ENCODE measurements at places on chromosomes 16 and 17. TPM values are rescaled to one million over a fixed set of nuclear protein-coding genes. Genes with fewer than 3 reads are reported as not detected.

DNA sequence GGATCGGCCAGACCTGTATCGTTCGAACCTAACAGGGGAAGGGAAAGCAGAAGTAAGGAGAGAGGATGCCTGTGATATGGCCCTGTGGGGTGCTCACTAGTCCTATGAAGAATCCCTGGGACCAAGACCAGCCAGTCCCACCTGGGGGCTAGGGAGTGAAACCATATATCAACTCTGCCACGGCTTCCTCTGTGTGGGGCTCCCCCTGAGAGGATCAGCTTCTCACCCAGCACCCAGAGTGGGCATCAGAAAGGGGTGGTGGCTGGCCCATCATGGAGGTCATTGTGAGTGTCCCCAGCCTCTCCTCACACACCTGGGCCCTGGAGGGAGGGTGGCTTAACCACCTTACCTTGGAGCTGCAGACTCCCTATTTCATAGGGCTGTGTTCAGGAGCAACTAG is 30.1 kb upstream of the SREBF1 start:
- DNase-seq, result no peak

The SLC26A11 gene
- 7.5 TPM for total RNA-seq

DNA sequence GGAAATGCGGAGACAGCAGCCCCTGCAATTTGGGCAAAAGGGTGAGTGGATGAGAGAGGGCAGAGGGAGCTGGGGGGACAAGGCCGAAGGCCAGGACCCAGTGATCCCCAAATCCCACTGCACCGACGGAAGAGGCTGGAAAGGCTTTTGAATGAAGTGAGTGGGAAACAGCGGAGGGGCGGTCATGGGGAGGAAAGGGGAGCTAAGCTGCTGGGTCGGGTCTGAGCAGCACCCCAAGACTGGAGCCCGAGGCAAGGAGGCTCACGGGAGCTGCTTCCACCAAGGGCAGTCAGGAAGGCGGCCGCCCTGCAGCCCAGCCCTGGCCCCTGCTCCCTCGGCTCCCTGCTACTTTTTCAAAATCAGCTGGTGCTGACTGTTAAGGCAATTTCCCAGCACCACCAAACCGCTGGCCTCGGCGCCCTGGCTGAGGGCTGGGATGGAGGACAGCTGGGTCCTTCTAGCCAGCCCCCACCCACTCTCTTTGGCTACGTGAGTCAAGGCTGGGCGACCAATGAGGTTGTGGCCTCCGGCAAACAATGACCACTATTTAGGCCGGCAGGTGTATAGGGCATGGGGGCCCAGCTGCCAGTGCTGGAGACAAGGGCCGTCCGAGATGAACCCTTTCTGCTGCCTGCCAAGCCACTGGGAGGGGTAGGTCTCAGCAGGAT is 507 bp downstream of the SERPINF1 start:
- DNase-seq, result no peak

DNA sequence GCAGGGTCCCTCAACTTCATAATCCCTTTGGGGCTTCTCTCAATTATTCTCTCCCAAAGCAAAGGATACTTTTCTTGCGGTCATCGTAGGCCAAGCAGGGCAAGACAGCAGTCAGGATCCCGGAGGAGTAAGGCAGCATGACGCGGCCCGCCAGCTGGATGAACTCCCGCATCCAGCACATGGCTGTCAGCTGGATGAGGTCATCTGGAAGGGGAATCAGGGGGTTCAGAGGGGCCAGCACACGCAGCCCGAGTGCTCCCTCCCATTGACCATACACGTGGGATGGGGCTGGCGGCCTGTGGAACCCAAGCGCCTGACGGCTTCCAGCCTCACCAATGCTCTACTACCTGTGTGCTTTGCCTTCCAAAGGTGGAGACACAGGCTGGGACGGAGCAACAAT is 19.2 kb downstream of the VAC14 start:
- DNase-seq, result no peak

- no peak for DNase-seq
Observed at GRCh38 chr16:87945351-87946042, 5.7 kb upstream of the BANP start.

- DNase-seq, result no peak
Observed at GRCh38 chr17:10126616-10127501, 71.5 kb downstream of the GAS7 start.

GRCh38 chr17:28395426-28395825 is 10.6 kb downstream of the SLC46A1 start:
- no peak for DNase-seq

DNA sequence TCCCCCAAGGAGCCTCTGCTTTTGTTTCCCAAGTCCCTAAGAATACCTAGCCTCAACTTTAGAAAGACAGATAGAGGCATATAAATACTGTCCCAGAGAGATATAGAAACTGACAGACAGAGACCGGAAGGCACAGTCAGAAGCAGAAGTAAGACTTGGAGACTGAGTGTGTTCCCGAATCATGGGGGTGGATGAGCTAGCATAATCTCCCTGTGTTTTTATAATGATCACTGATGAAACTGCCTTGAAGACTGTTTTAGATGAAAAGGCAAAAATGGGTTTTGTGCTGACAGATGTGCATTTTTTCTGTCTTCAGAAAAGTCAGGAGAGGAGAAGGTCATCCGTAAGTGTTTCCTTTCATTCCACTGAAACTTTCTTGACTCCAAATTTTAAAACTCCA is 8.3 kb upstream of the PSMD3 start:
- no peak for DNase-seq

DNA sequence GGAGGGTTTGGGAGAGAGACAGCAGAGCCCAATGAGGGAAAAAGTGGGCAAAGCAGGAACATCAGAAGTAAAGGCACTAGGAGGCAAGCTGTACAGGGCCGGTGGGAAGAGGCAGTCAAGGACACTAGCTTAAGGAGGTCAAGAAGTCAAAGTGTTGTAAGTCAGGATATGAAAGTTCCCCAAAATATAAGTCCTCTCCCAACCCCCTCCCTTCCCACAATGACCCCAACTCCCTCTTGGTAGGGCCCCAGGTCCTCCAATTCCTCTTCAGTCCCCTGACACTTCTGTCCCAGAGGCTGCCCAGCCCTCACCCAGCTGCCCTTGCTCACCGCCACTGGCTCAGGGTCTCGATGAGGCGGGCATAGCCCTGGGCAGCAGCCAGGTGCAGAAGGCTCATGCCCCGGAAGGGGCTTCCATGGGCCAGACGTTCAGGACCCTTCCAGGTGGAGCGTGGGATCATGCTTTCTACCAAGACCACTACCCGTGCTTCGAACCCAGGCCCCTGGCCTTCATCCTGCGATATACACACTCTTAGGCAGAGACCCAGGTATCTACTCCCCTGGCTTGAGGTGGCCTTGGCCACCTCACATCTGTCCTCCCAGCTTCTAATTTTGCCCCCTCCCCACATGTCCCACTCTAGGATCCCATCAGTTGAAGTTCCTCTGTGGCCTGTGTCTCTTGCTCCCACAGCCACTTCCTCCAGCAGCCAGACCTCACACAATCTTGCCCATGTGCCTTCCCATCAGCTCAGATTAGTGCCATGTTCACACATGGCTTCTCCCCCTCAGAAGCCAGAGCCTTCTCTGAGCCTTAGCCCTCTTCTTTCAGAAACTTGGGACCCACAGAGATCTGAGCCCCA is 5.9 kb upstream of the SPAG7 start:
- DNase-seq, result no peak

DNA sequence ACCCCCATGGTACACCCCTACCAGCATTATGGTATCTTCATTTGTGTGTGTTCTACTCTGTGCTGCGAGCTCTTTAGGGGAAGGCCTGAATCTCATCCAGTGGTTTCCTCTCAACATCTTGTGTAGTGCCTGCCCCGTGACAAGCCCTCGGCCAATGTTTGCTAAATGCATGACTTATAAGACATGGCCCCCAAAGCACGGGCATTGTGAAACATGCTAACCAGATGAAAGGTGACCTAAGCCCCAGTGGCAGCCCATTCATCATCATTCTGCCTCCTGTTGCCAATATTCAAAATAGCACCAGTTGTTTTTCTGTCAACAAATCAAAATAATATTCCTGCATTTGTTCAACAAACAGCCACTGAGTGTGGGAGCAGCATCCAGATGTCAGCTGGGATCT is 108.8 kb upstream of the HSBP1 start:
- DNase-seq, result no peak

- DNase-seq, result no peak
Observed at GRCh38 chr16:72427051-72427782, 255.3 kb upstream of the PMFBP1 start.

DNA sequence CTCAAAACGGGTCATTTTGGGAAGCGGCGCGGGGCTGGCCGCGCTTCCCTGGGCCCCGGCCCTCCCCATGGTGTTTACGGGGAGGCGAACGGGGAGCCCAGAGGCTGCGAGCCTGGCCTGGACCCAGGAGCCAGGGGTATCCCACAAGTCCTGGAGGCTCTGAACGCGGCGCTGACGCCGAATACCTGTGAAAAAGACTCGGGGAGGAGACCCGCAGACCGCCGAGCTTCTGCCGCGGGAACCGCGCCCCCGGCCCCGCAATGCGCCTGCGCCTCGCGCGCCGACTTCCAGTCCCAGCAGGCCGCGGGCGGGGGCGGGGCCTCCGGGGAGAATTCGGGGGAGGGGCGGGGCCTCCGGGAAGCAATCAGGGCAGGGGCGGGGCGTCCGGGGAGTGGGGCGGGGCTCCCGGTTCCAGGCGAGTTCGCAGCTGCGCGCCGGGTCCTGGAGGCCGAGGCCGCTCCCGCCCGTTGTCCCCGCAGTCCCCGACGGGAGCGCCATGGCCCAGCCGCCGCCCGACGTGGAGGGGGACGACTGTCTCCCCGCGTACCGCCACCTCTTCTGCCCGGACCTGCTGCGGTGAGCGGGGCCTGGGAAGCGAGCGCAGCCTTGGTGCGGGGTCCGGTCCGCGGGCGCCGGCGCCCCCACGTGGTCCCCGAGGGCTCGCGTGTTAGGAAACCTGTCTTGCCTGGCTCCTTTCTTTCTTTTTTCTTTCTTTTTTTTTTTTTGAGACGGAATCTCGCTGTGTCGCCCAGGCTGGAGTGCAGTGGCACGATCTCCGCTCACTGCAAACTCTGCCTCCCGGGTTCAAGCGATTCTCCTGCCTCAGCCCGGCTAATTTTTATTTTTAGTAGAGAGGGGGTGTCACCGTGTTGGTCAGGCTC is at the start of gene DECR2:
DECR2 (plus strand) TSS at position 418 of the 881 bp plus-strand sequence; CDS start at position 497, 79 bp downstream.
- peak; percentile 97 for DNase-seq

GRCh38 chr17:51921500-51921899 is 237.0 kb downstream of the CA10 start:
- no peak for DNase-seq

GRCh38 chr16:56143666-56144065 is 47.6 kb upstream of the GNAO1 start:
- no peak for DNase-seq

GRCh38 chr16:23499801-23500200 is 10.5 kb downstream of the GGA2 start:
- DNase-seq, result no peak

The C16orf86 gene
- total RNA-seq, result 2.1 TPM

GRCh38 chr17:17172001-17172939 is 33.9 kb downstream of the PLD6 start:
- no peak for DNase-seq

- DNase-seq, result no peak
Observed at GRCh38 chr17:21162394-21162775, 35.6 kb downstream of the DHRS7B start.

Data from activated naive CD4-positive, alpha-beta T cell treated with anti-CD3 and anti-CD28 coated beads, Interleukin-2, amount 50 U/mL, for 72 hours (primary cell).